ENCODE measurements at places on chromosomes 11 and 22.

DNA sequence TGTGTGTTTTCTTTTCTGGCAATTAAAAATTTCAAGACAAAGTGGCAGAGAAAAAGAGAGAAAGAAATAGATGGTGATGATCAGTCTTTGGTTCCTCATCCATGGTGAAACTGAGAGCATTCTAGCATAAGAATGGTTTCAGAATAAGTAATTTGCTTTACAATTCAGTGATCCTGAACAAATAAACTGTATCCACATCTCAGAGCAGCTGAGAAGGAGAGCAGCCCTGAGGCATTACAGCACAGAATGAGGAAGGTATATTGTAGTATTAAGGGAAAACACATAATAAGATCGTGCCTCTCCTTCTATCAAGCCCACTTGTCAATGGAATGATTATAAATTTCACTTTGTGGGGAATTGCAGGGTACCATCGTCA is 17.4 kb downstream of the LUZP2 start:
- no peak for DNase-seq

GRCh38 chr22:24588757-24589481 is 4.0 kb downstream of the LRRC75B start:
- no peak for DNase-seq

GRCh38 chr11:2482745-2483144 is 37.9 kb downstream of the KCNQ1 start:
- DNase-seq: peak; percentile 61

DNA sequence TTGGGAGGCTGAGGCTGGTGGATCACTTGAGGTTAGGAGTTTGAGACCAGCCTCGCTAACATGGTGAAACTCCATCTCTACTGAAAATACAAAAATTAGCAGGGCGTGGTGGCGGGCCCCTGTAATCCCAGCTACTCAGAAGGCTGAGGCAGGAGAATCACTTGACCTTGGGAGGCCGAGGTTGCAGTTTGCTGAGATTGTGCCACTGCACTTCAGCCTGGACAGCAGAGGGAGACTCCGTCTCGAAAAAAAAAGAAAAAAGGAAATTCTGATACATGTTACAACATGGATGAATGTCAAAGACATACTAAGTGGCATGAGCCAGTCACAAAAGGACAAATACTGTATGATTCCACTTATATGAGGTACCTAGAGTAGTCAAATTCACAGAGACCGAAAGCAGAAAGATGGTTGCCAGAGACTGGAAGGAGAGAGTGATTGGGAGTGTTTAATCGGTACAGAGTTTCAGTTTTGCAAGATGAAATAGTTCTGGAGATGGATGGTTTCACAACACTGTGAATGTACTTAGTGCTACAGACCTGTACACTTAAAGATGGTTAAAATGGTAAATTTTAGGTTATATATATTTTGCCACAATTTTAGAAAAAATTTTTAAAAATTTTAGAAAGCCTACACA is 92.3 kb downstream of the BLID start:
- DNase-seq: no peak

DNA sequence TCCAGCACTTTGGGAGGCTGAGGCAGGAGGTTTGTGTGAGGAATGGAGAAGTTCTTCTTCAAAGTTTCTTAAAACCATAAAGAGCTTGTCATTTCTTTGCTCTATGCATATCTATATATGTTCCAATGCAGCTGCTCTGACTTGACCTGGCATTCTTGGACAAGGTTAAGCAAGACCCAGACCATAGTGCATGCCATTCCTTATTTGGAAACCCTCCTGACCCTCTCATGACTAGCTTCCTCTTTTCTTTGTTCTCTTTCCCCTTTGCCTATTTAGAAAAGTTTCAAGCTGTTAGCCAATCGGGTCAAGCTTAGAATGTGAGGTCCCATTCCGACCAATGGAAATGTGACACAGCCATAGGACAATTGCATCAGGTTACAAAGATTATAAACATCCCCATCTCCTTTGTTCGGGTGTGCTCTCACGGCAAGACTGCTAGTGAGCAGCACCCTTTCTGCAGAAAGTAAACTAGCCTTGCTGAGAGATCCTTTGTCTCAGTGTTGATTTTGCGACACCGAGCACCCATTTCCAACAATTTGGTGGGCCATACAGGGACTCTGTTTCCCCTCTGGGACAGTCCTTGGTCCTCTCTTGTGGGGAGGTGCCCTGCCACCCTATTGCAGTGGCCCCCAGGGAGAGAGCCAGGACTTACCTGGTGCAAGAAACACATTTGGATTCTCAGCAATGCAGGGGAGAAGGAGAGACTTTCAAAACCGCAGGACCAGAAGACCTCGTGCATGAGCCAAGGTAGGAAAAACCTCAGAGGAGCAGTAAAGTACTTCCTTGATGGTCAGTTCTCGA is 39.9 kb upstream of the ANO1 start:
- DNase-seq: no peak

- no peak for DNase-seq
Observed at GRCh38 chr22:27101288-27101687, 443.9 kb downstream of the MIAT start.

DNA sequence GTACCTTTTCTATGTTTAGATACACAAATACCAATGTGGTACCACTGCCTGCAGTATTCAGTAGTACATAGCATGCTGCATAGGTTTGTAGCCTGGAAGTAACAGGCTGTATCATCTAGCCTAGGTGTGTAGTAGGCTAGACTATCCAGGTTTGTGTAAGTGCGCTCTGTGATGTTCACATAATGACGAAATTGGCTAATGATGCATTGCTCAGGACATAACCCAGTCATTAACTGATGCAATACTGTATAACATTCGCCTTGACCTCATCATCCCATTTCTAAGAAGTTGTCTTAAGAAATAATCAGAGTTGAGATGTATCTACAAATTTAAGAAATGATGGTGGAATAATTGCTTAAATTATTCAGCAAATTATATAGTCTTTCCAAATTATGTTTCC is 116.0 kb upstream of the TIMP3 start:
- no peak for DNase-seq

- DNase-seq: no peak
Observed at GRCh38 chr11:11988099-11988651, 20.3 kb downstream of the DKK3 start.

GRCh38 chr22:46030231-46030880 is 53.4 kb upstream of the WNT7B start:
- DNase-seq: no peak

DNA sequence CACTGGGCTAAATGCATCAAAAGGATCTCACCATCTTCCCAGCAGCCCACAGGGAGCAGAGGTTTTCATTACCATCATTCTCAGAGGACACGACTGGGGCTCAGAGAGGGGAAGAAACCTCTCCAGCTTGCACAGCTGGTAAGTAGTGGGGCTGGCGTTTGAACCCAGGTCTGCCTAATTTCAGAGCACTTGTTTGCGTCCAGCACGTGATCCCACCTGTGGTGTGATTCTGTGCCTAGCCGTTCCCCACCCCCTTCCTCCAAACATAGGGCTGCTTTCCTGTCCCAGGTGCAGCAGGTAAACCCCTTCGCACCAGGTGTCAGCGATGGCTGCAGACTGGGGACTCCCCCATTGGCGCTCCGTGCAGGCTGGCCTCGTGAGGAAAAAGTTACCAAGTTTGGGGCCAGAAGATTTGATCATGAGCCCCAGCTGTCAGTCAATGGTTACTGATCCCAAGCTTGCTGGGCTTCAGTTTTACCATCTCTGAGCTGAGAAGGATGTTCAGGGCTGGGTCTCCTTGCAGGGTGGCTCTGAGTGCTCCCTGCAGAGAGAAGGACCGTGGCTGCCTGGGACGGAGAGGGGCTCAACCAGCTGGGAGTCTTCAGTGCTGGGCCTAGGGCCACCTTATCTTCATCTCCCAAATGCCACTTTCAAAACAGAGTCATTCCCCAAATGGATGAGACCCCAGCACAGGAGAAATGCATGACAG is 445.6 kb downstream of the TBC1D22A start:
- no peak for DNase-seq

- DNase-seq: no peak
Observed at GRCh38 chr11:124716591-124716990, 23.2 kb upstream of the NRGN start.
